ENCODE measurements at places on chromosomes 6 and 20.

GRCh38 chr20:35225319-35226125 lies 968 bp upstream of the MMP24 start:
- no peak for DNase-seq

DNA sequence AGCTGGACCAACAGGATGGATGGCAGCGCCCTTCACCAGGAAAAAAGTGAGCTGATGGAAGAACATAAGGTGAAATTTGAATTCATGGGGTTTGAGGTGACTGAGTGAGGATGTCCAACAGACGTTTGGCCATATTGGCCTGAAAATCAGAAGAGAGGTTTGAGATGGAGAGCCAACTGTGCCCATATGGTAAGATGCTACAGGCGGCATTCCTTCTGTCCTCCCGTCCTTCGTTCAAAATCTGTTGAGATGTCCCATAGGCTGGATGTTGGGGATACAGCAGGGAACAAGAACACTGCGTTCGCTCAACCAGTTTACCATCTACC lies 468 bp upstream of the CMTR1 start:
- no peak for DNase-seq

GRCh38 chr20:59835448-59836395 lies 97.7 kb downstream of the SYCP2 start:
- peak; percentile 26 for DNase-seq

DNA sequence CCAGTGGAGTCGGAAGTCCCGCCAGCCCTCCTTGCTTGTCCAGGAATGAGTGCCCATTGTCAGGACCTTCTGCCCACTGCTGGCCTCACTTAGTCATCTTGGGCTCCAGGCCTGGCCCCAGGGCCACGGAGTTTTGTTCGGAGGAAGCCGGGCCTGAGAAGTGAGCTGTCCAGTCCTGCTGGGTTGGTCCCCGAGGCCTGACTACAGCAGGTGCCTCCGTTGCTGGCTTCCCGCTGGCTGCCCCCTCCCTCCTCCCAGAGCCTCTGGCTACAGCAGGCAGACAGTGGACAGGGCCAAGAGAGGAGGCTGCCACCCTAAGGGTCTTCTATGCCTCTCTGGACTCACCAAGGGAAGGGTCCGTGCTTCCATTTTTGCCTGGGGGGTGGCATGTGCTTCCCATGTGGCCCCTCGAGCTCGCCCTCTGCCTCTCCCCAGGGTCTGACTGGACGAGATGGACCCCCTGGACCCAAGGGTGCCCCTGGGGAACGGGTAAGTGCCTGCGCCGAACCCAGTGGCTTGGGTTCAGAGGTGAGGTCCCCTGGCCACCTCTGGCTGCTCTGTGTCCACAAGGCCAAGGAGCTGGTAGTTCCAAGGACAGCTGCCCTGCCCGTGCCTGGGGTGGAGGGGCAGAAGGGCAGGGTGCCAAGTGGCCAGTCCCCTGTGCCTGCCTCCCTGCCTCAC lies 2.8 kb downstream of the COL9A3 start:
- no peak for DNase-seq

- no peak for DNase-seq
Observed at GRCh38 chr20:52103913-52104545, 87.5 kb downstream of the ZFP64 start.

DNA sequence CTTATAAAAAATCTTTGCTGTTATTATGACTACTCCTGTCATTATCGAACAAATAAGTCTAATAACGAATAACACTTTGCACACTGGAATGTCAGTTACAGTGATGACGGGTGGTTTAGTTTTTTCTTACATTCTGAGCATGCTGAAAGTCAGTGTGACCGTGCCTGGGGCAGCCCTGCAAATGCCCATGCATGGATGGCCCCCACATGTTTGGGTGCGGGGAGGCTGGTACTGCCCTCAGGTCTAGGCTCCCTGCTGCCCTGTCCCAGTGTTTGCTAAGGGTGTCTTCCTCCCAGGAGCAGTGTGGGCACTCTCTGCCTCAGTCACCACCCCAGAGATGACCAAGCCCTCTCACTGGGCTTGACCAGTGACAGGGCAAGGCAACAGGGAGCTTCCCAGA lies 3.0 kb downstream of the CSTL1 start:
- no peak for DNase-seq

GRCh38 chr6:108796875-108797274 lies 51.3 kb upstream of the ARMC2 start:
- DNase-seq = no peak

DNA sequence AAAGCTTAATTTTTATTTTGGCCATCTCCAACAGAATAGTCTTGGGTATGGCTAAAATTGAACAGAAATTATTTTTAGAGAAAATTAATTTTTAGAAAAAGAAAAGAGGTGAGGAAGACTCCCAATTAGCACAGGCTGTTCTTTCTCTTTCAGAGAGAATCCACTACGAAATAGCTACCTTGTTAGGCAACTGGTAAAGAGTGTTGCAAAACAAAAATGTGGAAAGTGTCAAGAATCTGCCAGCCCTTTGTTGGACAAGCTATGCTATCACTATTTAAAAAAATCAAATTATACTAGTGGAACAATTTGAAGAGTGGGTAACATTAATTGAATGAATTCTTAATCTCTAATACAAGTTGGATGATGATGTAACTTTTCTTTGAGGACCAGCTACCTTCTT lies 19.2 kb upstream of the ZSCAN9 start:
- no peak for DNase-seq

- no peak for DNase-seq
Observed at GRCh38 chr6:150866991-150867501, 1.5 kb downstream of the MTHFD1L start.

DNA sequence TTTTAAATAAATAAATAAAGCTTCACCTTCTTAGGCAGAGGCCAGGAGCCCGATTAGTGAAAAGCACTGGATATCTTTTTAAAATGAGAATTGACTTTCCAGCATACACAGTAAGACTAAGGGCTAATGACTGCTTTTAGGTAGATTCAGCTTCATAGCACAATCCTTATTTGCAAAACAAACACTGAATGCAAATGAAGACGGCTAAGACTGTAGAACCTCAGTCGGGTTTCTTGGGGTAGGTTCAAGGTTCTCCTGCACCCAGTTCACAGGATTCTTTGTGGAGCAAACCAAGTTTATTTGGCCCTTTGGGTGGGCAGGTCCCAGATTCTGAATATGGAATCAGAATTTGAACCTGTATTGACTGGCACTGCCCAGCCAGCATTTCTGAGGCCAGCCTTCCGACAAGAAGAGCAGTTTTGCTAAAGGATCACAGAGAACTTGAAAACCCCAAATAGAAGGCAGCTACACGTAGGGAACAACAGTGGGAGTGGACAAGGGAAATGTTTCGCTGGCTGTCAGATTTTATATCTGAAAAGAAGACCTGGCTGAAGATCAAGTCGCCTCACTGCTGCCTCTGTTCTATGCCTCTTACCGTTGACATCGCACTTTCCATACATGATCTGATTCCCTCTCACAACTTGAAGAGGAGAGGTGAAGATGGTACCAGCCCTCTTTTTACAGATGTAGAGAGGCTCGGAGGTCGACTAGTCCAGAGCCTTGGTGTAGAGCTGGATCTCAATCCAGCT lies 8.2 kb downstream of the TRERF1 start:
- DNase-seq = no peak

- no peak for DNase-seq
Observed at GRCh38 chr6:42177514-42178364, 4.6 kb downstream of the GUCA1A start.

DNA sequence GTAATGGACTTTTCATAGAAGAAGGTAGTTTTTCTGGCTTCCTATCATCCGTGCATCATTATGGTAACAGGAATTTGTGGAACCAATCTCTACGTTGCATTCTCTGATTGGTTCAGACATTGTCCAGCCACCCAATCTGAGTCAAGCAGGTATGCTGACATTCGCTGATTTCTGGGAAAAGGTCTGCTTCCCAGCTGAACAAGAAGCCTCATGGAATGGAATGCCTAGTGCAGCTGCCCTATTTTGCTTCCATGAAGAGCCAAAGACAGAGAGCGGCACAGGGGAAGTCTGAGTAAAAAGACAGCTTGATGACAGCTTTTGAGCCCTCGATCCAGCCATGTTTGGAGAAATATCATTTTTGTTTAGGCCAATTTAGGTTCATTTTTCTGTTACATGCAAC lies 38.5 kb upstream of the TXLNB start:
- DNase-seq = no peak

DNA sequence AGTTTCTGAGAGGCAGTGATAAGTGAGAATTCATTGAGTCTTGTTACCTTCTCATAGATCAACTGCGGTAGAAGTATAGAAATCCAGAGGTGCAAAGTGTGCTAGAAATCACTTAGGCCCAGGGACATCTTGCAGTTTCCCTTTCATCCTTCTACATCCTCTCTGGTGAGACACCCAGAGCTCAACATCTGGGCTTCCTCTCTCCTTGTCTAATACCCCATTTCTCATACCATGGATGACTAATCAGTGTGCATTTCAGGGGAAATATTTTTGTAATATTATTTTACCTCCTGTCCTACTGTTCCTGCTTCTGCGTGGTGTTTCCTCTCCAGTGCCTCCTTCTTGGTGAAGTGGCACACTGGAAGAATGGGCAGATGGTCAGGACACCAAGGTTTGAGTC lies 322.4 kb downstream of the TFAP2B start:
- no peak for DNase-seq

GRCh38 chr6:75611011-75611701 lies 9.5 kb downstream of the SENP6 start:
- DNase-seq = no peak

- DNase-seq = no peak
Observed at GRCh38 chr6:168496997-168497331, 56.0 kb downstream of the SMOC2 start.

GRCh38 chr6:167979436-167980139 lies 17.9 kb upstream of the KIF25 start:
- no peak for DNase-seq

- no peak for DNase-seq
Observed at GRCh38 chr6:137843211-137843610, 23.8 kb upstream of the TNFAIP3 start.

DNA sequence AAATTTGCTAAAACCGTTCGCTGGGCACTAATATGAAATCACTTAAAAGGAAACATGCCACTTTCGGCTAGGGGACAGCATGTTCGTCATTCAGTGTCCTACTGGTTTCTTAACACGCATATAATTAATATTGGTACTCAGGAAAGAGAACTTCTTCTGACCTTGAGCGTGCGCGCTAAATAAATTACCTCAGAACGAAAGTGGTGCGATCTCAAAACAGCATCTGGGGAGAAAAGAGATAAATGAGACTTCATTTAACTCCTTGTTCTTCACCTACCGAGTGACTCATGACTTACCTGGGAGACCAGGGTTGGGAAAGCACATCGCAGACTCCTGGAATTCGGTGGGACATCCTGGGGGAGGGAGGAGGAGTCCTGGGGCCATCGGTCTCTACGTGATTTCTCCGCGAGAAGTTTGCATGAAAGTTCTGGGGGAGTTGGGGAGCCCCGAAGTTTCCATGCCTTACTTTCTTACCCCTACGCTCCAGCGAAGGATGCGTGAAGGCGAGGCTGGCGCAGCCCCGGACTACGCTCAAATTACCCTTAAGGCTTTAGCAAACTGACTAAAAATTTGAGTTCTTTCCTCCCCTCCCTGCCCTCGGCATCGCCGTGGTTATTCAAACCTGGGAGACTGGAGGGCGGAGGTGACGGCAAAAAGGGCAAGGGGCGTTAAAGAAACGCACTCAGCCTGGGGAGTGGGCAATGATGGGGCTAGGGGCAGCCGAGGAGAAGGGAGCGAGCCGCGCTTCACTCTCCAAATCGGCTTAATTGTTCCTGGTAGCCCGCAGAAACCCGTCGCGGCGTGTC lies 1.1 kb upstream of the BEND6 start:
- DNase-seq = no peak

- DNase-seq = no peak
Observed at GRCh38 chr6:1764397-1764987, 154.8 kb downstream of the FOXC1 start.

GRCh38 chr6:20708367-20709124 lies 174.3 kb downstream of the CDKAL1 start:
- no peak for DNase-seq

- DNase-seq = no peak
Observed at GRCh38 chr20:312067-312466, 13.3 kb upstream of the SOX12 start.

- no peak for DNase-seq
Observed at GRCh38 chr20:8652396-8652795, 416.5 kb upstream of the PLCB4 start.

GRCh38 chr6:133632906-133633305 lies 256.0 kb upstream of the TCF21 start:
- DNase-seq = no peak

GRCh38 chr6:30350524-30350923 lies 5.6 kb downstream of the RPP21 start:
- DNase-seq = no peak

DNA sequence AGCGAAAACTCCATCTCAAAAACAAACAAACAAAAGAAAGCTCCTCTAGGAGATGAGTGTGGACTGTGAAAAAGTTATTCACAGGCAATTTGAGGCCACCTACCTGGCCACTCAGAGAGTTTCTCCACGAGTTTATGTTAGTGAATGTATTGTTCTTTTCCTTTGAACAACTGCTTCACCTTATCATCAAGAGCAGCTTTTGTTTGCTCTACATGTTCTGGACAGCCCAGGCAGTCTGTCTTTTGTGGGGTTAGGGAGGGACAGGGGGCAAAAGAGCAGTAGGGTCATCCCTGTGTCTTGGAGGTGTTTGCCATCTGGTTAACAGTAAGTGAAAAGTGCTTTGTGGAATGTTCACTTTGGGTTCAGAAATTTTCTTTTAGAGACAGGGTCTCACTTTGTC lies 8.0 kb downstream of the CASS4 start:
- no peak for DNase-seq

DNA sequence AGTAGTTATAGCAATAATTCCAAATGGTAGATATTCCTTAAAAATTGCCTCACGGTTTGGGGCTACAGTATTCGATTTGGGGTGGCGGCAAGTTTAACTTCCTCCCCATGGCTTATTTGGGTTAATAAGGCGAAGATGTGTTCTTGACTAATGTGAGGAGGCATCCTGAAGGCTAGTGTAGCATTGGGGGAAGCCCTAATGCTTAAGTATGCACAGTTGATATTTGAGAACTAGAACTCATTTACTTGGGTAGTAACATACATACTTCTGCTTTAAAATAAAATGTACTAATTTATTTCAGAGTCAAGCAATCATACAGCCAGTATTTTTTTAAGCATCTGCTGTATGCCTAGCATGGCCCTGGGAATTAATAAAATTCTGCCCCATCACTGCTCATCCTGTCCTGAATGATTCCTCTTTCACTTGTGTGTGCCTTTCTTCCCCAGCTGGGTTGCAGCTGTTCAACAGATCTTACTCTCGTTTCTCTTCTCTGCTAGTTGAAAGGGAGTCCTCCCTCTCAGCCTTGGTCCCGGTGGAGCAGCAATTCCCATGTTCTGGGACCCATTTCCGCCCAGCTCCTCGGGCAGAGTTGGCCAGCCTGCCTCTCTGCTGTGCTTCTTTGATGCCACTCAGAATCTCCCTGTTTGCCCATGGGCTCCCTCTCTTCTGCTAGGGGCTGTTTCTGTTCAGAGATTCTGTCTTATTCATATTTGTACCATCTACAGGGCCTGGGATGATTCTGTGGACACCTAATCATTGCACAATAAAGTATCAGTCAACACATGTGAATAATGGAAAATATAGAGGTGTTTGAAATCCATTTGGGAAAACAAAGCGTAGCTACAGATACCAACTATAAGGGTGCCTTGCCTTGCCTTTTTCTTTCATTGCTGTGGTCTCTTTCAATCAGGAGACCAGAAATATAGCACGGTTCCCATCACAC lies 104.8 kb downstream of the ARID1B start:
- no peak for DNase-seq

Data from body of pancreas (tissue), 4 donors.